ENCODE measurements at places on chromosomes 3 and 15.
A peak's percentile ranks its signal among the peaks of the same experiment; 100 is the strongest.

DNA sequence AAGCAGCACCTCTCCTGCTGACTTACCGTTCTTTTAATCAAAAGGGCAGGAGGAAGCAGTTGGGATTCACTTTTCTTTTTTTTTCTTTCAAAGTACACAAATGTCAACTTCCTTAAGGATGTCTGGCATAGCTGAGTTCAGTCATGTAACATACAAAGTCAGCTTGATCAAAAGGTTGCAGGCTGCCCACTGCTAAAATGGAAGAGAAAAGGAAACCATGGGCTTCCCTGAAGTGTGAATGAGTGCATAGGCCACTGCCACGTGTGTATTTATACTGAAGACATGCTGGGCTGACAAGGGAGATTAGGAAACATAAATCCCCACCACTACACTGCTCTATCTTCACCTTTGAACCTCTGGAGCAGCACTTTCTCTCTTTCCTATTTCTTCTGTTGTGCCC lies 312.5 kb downstream of the TIGIT start:
- DNase-seq = no peak

DNA sequence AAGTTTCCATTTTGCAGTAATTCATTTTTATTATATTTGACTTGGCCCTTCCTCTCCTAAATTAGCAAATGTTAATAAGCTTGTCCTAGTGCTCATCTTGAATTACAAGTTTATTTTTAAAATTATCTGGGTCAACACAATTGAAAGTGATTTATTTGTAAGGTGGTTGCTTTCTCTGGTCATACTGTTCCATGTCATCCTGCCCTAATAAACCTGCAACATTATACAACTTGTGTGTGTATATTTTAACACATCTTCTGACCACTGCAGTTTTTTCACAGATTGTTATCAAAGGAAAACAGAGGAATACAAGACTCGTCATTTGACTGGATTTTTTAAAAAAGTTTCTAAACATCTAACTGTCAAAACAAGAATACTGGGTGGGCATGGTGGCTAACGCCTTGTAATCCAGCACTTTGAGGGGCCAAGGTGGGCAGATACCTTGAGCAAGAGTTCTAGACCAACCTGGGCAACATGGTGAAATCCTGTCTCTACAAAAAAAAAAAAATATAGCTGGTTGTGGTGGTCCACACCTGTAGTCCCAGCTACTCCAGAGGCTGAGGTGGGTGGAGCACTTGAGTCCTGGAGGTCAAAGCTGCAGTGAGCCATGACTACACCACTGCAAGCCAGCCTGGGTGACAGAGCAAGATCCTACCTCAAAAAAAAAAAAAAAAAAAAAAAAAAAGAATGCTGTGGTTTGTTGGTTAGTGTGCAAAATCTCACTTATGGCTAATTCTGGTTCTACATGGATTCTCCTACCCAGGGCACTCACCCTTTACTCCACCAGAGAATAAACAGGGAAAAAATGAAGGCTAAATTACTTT lies 5.0 kb upstream of the LRRFIP2 start:
- no peak for DNase-seq

DNA sequence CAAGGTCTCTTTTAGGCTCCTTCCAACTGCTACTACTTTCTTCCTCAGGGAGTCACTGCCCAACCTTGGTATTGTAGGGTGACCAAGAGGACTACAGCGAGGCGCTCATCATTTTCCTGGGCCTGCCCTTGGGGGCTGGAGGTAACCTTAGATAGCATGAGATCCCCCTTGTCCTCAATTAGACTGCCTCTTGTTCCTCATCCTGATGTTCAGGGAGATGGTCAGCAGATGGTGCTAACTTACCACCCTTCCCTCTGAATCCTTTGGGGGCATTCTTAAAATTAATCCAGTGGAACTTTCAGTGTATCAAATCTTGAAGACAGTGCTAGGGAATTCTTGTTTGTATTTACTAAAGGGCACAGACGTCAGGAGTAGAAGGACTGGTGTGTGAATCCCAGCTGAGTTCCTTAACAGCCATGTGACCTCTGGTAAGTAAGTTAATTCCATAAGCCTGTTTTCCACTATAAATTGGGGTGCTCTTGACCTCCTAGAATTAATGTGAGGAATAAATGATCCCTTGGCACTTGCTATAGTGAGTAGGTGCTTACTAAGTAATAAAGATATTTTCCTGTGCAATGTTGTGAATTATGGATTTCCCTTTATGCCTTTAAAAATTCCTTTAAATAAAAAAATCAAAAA lies 4.1 kb upstream of the CLPX start:
- DNase-seq = peak; percentile 32

GRCh38 chr3:111248406-111248805 lies 176.8 kb downstream of the NECTIN3 start:
- DNase-seq = no peak

DNA sequence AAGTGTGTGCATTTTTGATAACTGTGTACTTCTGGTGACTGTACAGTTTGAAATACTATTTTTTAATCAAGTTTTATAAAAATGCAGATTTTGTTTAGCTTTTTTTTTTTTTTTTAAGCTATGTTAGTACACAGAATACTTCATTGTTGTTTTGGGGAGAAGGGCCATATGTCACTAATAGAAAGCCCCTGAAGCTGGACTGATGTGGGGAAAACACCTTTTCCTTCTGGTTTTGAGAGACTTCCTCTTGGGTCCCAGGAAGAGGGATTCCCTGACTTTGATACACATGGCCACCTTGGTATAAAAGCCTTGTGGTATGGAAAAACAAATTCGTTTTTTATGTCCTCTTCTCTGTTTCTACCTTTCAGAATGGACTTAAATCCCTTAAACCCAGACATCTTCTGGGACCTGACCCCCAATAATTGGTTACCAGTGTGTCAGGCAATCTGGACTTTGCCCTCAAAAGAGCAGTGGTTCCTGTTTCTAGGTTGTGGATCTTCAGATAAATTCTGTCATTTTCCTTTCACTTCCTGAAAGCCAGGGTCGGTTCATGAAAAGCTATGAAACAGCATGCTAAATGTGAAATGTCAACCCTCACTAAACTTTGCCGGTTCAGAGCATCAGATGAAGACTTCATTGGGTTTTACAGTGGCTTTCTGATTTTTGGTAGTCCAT lies 31.1 kb upstream of the BLOC1S6 start:
- no peak for DNase-seq

DNA sequence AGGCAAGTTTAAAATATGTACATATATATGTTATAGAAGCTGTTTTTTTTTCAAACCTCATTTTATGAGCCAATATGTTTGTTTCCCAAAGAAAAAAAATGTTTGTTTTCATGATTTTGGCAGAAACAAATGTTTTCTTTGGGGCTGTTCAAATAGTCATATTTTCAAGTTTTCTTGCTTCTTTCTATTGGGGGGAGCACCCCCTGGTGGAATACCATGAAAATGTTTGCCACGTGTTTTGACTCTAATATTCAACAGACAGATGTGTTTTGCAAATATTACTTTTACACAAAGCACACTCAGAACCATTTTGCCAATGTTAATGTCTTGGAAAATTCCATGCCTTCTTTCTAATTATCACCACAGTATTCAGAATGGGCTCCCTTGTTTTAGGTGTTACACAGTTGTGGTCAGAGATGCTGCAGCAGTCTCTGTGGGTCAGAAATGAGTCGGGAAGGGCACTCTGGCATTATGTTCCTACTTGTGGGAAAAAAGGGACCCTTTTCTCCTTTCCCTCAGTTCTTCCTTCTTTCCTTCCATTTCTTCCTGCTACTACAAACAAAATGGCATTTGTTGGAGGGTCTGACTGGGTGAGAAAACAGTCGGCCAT lies 817.0 kb downstream of the TUSC7 start:
- DNase-seq = no peak

- DNase-seq = peak; percentile 75
Measured at GRCh38 chr3:128278761-128279600, 125.7 kb downstream of the EEFSEC start.

All from nephron progenitor cell (in vitro differentiated cells).